ENCODE measurements at places on chromosomes 7 and 10. TPM values are rescaled to one million over a fixed set of nuclear protein-coding genes. Genes with fewer than 3 reads are reported as not detected.

GRCh38 chr10:1425879-1426278, 311.4 kb downstream of the ADARB2 start:
- no peak overlapping the region for H3K27ac ChIP-seq
- H3K4me1 ChIP-seq: peaks cover 3% of the 10 kb centered on the region
- DNase-seq: no peak
- H3K36me3 ChIP-seq: no peaks in the 10 kb centered on the region

GRCh38 chr7:5528071-5528814, 104.6 kb upstream of the TNRC18 start:
- peaks cover 56% of the 10 kb centered on the region for H3K36me3 ChIP-seq
- no peaks in the 10 kb centered on the region for H3K27me3 ChIP-seq
- DNase-seq: peak; percentile 36
- H3K4me1 ChIP-seq: peaks cover 23% of the 10 kb centered on the region

GRCh38 chr7:98418636-98419315, 17.9 kb upstream of the BAIAP2L1 start:
- H3K4me1 ChIP-seq: peaks cover 5% of the 10 kb centered on the region
- no peak for DNase-seq
- H3K27ac ChIP-seq: no peak overlapping the region
- no peak overlapping the region for H3K4me3 ChIP-seq
- no peaks in the 10 kb centered on the region for H3K27me3 ChIP-seq
- no peaks in the 10 kb centered on the region for H3K36me3 ChIP-seq

DNA sequence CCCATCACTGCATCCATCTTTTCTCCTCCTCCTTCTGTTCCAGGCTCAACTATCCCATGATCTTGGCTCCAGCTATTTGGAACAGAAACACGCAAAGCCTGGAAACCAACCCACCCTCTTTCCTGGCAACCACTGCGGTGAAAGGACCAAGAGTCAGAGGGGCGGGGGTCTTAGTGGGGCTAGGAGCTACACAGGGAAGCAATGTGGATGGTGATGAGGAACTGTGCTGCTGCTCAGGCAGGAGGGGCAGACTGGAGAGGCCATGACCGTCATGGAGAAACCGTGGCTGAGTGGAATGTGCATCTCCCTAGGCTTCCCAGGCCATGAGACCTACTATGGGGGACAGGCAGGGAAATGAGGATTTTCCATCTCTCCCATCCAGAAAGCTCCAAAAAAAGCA, 25.6 kb downstream of the PLAC9 start:
- no peak overlapping the region for H3K4me3 ChIP-seq
- H3K27ac ChIP-seq: peak overlapping the region; percentile 8
- H3K4me1 ChIP-seq: peaks cover 15% of the 10 kb centered on the region
- DNase-seq: no peak

Gene HSPB1
- total RNA-seq: 131 TPM

- DNase-seq: peak; percentile 13
- H3K36me3 ChIP-seq: no peaks in the 10 kb centered on the region
- no peaks in the 10 kb centered on the region for H3K4me1 ChIP-seq
Measured at GRCh38 chr7:151115121-151115835, 29.0 kb downstream of the AGAP3 start.

Gene RARRES2
- total RNA-seq: not detected

DNA sequence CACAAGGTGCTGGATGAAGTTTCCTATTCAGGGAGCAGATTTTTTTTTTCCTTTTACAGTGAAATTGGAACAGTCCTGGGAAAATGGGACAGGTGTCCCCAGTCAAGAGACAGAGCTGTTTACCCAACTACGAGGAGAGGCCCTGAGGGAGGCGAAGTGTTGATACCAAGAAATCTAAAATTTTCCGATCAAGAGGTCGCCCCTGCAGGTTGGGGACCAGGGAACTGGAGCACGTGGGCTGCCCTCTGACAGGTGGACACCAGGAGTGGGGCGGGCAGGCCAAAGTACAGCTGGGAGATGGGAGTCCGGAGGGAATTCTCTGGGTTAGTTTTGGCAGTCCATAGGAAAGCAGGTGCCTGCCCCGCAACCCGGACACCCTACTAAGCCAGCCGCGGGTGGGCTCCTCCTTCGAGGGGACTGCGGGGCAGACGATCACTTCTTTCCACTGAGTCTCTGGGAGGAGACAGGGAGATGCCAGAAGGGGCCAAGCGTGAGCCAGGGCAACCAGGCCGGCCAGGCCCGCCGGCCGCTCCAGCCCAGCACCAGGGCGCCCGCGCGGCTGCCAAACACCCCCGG, 965 bp upstream of the CAMK1D start:
- DNase-seq: no peak
- peak overlapping the region; percentile 79 for H3K4me3 ChIP-seq
- no peaks in the 10 kb centered on the region for H3K36me3 ChIP-seq
- H3K27me3 ChIP-seq: peaks cover 40% of the 10 kb centered on the region
- peak overlapping the region; percentile 79 for H3K27ac ChIP-seq
- peaks cover 21% of the 10 kb centered on the region for H3K4me1 ChIP-seq

Gene BHLHA15
- total RNA-seq: 0.41 TPM

DNA sequence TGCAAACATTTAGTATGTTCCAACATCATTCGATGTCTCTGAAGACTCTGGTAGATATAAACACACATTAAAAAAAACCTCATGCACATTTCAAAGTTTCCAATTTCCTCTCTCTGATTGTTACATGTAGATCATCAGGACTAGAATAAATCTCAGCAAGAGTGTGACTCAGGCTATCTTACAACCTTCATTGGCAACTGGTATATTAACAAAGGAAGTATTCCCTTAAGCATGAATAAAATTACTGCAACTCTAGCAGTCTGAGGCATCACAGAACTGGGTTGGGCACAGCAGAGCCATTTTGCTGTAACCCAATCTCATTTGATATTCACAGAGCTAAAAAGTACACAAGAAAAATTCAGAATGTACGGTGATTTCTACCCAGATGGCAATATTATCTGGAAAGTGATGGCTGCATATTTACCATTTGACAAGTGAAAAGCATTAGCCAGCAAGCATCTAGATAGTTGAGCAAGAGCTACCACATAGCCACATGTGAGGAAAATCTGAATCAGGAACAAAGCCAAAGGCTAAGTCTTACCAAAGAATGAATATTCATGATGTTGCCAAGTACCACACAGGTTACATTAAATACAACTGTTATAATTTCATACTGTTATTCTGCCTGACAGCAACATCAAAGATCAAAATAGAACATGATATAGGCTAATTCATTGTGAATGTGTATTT, 232.2 kb downstream of the CRPPA start:
- H3K4me1 ChIP-seq: no peaks in the 10 kb centered on the region
- no peaks in the 10 kb centered on the region for H3K36me3 ChIP-seq
- H3K27me3 ChIP-seq: no peaks in the 10 kb centered on the region
- DNase-seq: no peak
- no peak overlapping the region for H3K27ac ChIP-seq
- H3K4me3 ChIP-seq: no peak overlapping the region

- no peak overlapping the region for H3K4me3 ChIP-seq
- H3K36me3 ChIP-seq: no peaks in the 10 kb centered on the region
- no peak for DNase-seq
- H3K27ac ChIP-seq: no peak overlapping the region
Measured at GRCh38 chr7:22613496-22613895, 113.5 kb upstream of the IL6 start.

Gene TAS2R39
- total RNA-seq: not detected

DNA sequence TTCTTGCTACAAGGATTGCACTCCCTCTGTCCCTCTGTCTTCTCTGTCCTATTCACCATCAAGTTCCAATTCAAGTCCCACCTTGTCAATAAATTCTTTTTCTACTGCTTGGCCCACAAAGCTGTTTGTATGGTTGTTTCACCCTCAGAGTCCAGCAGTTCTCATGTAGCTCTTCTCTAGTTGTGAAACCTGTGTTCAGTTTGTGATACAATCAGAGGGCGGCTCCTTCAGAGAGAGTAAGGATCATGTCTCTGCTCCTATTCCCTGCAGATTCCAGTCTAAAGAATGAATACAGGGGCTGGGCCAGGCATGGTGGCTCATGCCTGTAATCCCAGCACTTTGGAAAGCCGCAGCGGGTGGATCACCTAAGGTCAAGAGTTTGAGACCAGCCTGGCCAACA, 126.6 kb upstream of the BET1 start:
- no peak overlapping the region for H3K4me3 ChIP-seq
- no peaks in the 10 kb centered on the region for H3K36me3 ChIP-seq
- H3K27me3 ChIP-seq: peaks cover 1% of the 10 kb centered on the region
- no peak for DNase-seq
- no peak overlapping the region for H3K27ac ChIP-seq
- H3K4me1 ChIP-seq: no peaks in the 10 kb centered on the region

GRCh38 chr10:71398976-71399375, 2.3 kb downstream of the CDH23 start:
- H3K36me3 ChIP-seq: no peaks in the 10 kb centered on the region
- no peak for DNase-seq
- no peak overlapping the region for H3K4me3 ChIP-seq
- peaks cover 50% of the 10 kb centered on the region for H3K27me3 ChIP-seq
- H3K27ac ChIP-seq: no peak overlapping the region

Gene PLAC9
- total RNA-seq: not detected
